ENCODE measurements at places on chromosomes 7 and 10.

GRCh38 chr10:112792487-112793201, 157.4 kb upstream of the TCF7L2 start:
- no peak for DNase-seq

- DNase-seq, result no peak
Measured at GRCh38 chr7:95250571-95250970, 73.8 kb downstream of the PON1 start.

GRCh38 chr7:24422441-24423010, 138.5 kb downstream of the NPY start:
- DNase-seq, result no peak

DNA sequence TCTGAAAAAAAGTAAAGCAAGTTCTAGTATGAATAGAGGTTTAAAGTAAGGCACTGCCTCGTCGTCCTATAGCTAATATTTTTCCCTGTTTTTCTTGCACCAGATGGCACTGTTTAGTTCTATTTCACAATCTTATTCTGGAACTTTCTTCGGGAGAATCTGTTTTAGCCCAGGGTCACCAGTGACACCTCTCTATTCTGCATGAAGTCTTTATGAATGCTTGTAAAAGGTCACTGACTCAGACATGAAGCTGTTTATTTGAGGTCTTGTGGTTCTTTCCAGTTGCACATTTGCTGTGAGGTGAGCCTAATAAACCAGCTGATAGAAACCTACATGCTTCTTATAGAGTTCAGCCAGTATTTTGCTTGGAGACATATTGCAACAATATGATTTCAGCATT, 444.3 kb downstream of the AUTS2 start:
- no peak for DNase-seq

DNA sequence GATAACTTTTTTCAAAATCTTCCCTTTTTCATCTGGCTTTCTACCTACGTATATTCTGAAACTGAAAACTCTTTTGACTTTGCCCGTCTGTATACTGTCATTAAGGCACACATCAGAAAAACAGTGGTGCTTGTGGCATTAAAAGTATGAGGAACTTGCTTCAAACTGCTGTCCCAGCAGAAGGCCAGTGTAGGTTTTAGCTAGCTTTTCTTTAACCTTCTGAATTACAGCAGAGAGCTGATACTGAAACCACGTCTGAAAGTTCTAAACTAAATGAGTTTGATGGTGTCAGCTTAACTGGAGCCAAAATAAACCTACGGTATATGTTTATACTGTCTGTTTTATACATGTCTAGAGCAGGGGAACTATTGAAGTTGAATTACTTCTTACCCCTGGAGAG, 283.4 kb downstream of the TFEC start:
- DNase-seq, result no peak

DNA sequence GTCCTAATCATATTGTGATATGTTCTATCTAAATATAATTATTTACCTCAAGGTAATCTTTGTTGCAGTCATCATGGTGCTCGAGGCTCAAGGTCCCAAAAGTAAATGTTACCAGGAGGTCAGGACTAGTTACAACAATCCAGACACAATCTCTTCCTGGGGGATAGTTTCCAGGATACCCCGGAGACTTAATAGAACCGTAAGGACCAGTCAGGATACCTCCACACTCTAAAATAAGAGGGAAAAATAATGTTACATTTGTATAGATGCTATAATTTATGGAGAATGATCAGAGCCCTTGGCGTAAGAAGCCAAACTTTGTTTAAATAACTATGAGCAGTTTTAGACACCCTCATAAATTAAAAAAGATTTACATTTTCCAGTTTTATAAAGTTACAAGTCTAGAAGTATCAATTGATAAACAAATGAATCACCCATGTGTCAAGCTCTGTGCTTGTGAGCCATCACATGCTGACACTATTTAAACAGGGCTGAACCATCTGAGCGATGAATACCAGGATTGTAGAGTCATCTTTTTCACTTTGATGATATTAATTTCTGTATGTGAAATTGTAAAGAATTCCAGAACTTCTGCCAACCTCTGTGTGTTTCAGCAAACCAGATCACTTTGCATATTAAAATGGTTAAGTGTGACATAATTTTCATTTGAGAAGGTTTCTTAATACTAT, 41.3 kb downstream of the CUBN start:
- no peak for DNase-seq

DNA sequence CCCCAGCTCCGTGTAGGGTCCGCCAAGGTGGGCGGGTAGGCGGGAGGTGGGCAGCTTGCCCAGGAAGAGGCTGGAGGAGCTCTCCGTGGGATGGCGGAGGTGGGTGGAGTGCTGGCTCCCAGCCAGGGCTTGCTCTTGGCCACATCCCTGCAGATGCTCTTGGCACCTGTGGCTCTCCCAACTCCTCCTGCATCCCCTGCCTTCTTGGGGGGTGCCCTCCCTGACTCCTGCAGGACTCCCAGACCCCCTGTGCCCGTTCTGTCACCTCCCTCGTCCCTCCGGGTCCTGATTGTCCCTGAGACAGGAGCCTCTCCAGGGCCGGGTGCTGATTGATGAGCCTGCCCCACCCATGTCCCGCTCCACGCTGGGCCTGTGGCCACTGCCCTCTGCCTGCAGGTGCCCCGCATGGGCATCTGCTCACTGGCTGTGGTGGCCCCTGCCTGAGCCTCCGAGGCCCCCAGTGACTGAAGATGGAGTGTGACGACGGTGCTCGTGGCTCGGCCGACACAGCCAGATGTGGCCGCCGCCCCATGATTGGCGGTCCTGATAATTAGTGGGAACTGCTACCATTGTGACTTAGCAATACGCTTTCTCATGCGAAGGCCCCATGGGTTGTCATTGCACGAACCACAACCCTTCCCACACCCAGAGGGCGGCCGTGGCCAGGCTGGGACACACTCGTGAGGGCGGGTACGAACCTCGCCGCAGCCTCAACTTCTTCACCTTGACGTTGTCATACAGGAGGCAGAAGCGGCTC, 23.6 kb downstream of the CFAP46 start:
- no peak for DNase-seq

All from hematopoietic multipotent progenitor cell treated with erythropoietin and hydrocortisone succinate and interleukin-3 and kit ligand, for 8 days (in vitro differentiated cells).